Right lung (tissue), 10 donors: ENCODE measurements at places on chromosomes 11 and 22.

- no peak for DNase-seq
Measured at GRCh38 chr22:48686694-48687302, 1140.9 kb downstream of the BRD1 start.

- no peak for DNase-seq
Measured at GRCh38 chr11:2088746-2089535, 50.2 kb downstream of the IGF2 start.

DNA sequence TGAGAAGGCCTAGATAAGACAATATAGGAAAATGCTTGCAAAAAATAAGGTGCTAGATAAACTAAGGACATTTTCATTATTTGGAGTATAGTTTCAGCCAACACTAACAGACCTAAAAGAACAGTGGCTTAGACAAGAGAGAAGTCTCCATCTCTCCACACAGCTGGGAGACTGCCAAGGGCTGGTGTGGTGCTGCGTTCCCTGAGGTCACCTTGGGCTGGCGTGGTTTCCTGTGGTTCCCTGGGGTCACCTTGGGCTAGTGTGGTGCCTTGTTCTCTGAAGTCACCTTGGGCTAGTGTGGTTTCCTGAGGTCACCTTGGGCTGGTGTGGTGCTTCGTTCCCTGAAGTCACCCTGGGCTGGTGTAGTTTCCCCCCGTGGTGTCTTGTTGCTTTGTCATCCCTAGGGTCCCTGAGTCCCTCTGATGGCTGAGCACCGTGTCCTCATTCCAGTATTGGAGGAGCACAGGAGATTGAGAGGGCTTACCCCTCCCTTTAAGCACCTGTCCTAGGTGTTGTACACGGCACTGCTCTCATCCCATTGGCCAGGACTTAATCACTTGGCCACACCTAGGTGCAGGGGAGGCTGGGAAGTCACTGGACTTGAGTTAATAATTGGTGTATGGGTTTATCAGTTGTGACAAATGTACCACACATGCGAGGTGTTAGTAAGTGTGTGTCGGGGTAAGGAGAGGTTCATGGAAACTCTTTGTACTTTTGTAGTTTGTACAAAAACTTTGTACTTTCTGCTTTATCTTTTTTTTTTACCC is 14.9 kb downstream of the SAMM50 start:
- DNase-seq, result no peak

DNA sequence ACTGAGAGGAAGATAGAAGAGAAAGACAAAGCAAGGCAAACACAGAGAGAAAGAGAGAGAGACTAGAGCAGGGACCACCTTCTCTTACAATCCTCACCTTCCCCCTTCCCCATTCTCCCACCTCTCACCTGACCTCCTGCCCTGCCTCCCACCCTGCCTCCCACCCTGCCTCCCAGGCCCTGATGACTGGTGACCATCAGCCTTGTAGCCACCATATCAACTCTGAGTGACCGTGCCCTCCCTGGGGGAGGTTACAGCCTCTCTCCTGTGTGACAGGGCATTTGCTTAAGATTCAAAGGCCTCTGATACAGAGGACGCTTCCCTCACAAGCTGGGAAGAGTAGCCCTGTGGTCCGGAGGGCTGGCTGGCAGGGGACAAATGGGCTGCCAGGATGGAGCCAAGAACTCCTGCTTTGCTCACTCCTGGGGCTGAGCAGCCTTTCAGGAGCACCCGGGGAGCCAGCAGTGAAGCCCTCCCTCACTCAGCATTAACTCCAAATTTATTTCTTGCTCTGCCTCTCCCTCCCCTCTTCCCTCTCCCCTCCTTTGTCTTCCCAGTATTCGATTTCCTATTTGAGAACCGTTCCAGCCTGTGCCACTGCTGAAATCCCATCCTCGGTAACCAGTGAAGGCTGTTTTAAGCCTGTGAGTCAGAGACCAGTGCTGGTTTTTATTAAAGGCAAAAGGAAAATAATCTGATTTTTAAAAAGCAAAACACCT is 125.2 kb upstream of the SYT13 start:
- no peak for DNase-seq

GRCh38 chr11:29119707-29120618 is 896.9 kb downstream of the KCNA4 start:
- DNase-seq, result peak; percentile 0

GRCh38 chr11:90845126-90845525 is 622.3 kb upstream of the CHORDC1 start:
- DNase-seq, result no peak

DNA sequence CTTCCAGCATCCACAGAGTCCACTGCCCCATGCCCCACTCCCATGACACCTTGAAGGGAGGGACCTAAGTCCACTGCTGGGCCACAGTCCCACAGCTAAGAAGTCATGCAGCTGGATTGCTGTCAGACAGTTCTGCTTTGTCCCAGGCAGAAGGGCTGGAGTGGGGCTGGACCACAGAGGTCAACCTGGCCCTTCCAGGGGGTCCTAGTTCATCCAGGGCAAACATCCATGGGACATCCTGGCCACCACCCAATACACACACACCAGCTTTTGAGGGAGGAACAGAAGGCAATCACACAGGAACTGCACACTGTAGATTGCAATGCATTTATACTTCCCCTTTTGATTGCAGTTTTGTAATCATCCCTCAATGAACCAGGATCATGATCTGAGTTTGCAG is 11.3 kb upstream of the APOL4 start:
- DNase-seq, result no peak

DNA sequence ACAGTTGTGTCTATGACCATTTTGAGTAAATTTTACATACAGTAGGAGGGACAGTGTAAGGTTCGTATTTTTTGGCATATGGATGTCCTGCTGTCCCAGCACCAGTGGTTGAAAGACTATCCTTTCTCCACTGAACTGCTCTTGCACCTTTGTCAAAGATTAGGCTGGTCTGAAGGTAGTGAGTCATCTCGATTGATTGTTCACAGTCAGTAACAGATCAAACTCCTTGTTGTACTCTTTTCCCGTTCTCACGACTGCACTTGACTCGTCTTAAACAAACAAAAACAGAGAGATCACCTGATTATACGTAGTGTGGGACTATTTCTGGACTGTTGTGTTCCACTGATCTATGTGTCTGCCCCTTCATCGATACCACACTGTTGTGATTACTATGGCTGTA is 77.1 kb downstream of the DGCR2 start:
- no peak for DNase-seq

DNA sequence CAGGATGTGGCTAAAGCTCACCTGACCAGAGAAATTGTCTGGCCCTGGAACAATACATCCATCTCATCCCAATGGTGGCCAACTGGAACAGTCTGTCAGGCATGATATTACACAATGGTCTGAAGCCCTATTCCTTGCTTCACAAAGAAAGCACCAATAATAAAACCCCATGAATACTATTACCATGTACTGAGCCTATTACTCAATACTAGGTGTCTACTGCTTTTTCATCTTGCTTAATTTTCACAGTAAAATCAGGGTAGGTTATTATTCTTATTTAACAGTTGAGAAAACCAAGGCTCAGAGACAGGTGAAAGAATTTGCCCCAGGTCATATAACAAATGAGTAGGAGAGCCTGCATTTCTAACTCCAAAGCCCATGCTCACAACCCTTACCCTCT is 68.9 kb upstream of the CAPRIN1 start:
- DNase-seq, result no peak

DNA sequence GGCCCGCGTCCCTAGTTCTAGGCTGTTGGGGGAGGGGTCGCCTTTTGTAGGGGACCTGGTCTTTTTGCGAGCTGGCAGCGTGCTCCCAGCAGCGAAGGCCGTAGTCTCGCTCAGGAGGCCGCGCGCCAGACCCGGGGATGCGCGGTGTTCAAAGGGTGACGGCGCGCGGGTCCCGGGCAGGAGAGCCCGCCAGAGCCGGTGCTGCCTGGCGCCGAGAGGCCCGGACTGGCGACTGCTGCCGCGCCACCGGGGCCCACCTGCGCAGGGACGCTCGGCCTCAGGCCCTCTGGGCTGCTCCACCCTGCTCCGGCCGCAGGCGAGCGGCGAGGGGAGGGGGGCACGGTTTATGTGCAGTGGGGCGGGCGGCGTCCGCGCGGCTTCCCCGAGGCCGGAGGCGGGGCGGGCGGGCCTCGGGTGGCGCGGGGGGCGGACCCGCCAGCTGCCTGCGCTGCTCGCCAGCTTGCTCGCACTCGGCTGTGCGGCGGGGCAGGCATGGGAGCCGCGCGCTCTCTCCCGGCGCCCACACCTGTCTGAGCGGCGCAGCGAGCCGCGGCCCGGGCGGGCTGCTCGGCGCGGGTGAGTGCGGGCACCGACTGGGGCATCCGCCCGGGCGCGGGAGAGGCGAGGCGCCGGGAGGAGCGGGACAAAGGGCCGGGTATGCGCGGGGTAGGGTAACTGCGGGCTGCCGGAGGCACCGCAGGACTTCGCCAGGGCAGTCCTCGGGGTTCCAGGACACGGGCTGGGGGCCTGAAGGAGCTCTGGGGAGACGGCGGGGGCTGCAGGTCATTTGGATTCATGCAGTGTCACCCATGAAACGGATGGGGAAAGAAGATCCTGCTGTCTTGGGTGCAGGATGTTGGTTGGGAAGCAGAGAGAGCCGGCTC is at the start of gene PRSS23:
TSS of gene PRSS23 (plus strand) at position 467 of the 884 bp plus-strand sequence. CDS start 7,102 bp downstream, outside the sequence.
- DNase-seq, result peak; percentile 66

DNA sequence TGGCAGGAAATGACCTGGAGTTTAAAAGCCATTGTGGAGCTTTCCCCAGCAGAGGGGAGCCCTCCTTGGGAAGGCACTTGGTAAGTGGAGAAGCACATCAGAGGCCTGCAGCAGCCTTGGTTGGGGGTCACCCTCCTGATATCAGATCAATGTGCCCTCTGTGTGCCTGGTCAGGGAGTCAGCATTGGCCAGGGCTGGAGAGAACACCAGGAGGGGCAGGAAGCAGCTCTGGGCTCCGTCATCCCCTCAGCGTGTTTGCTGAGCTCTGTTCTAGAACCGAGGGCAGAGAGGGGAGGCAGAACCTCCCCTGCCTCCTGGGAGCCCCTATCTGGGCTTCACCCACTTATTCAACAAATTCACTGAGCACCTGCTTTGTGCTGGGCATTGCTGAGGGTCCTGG is 846.0 kb downstream of the TBC1D22A start:
- no peak for DNase-seq
